ENCODE measurements at places on chromosomes 2 and 18. TPM values are rescaled to one million over a fixed set of nuclear protein-coding genes. Genes with fewer than 3 reads are reported as not detected.

The AQP12B gene
- not detected for polyA plus RNA-seq

The LRP2 gene
- not detected for polyA plus RNA-seq

The BZW1 gene
- 111 TPM for polyA plus RNA-seq

The TTN gene
- polyA plus RNA-seq: 653 TPM

The IL36RN gene
- not detected for polyA plus RNA-seq

The REG3G gene
- polyA plus RNA-seq: 0.11 TPM

The EFR3B gene
- polyA plus RNA-seq: 1.7 TPM

The GATA6 gene
- 52.6 TPM for polyA plus RNA-seq

The ADAM23 gene
- 18.6 TPM for polyA plus RNA-seq

The ATP5MC3 gene
- polyA plus RNA-seq: 1,066 TPM

The TNS1 gene
- polyA plus RNA-seq: 243 TPM

GRCh38 chr2:71157124-71157793 is 26.8 kb downstream of the MPHOSPH10 start:
- no peaks in the 10 kb centered on the region for H3K36me3 ChIP-seq
- H3K4me1 ChIP-seq: no peaks in the 10 kb centered on the region

GRCh38 chr18:5817816-5818215 is 77.5 kb downstream of the TMEM200C start:
- no peak for DNase-seq
- H3K4me3 ChIP-seq: no peak overlapping the region
- H3K36me3 ChIP-seq: no peaks in the 10 kb centered on the region
- H3K27ac ChIP-seq: no peak overlapping the region

DNA sequence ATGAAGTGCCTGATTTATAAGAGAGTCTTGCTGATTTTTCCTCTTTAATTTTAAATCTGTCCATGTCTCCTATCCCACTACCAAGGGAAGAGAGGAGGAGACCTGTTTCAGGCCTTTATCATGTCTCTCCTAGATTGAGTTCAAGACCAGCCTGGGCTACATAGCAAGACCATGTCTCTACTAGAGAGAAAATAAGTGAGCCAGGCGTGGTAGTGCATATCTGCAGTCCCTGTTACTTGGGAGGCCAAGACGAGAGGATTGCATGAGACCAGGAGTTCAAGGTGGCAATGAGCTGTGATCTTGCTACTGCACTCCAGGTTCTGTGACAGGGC is 20.0 kb downstream of the EML4 start:
- no peak overlapping the region for H3K4me3 ChIP-seq
- no peaks in the 10 kb centered on the region for H3K36me3 ChIP-seq
- H3K27me3 ChIP-seq: no peaks in the 10 kb centered on the region
- H3K4me1 ChIP-seq: peaks cover 5% of the 10 kb centered on the region
- no peak for DNase-seq
- no peak overlapping the region for H3K27ac ChIP-seq

DNA sequence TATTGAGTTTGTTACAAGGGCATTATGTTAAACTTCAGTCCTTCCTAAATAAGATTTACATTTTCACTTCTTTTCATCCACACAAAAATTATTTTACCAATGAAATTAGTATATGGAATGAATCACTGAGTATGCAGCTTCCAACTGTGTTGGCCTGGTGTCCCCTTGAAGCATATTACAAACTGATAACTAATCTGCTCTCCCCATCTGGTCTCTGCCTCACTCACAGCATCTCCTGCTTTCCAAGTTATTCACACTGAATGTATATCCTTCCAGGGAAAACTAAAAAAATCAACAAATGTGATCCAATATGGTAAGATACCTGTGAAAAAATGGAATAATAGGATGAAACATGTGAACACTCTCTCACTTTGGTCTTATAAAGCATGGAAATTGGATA is 90.0 kb upstream of the NYAP2 start:
- H3K27ac ChIP-seq: no peak overlapping the region
- H3K27me3 ChIP-seq: no peaks in the 10 kb centered on the region
- no peak overlapping the region for H3K4me3 ChIP-seq

- DNase-seq: no peak
- H3K27ac ChIP-seq: no peak overlapping the region
- H3K4me1 ChIP-seq: peaks cover 35% of the 10 kb centered on the region
- H3K4me3 ChIP-seq: no peak overlapping the region
- no peaks in the 10 kb centered on the region for H3K36me3 ChIP-seq
Measured at GRCh38 chr18:44798433-44799048, 117.9 kb downstream of the SETBP1 start.

- no peak for DNase-seq
- H3K4me1 ChIP-seq: peaks cover 33% of the 10 kb centered on the region
- no peak overlapping the region for H3K27ac ChIP-seq
- no peaks in the 10 kb centered on the region for H3K27me3 ChIP-seq
Measured at GRCh38 chr2:216696751-216697560, 1.6 kb upstream of the IGFBP5 start.

GRCh38 chr18:62183578-62184195 is 3.2 kb downstream of the PIGN start:
- no peak overlapping the region for H3K27ac ChIP-seq
- no peaks in the 10 kb centered on the region for H3K27me3 ChIP-seq
- no peaks in the 10 kb centered on the region for H3K36me3 ChIP-seq
- H3K4me1 ChIP-seq: peaks cover 24% of the 10 kb centered on the region

GRCh38 chr2:127957240-127957639 is 70.6 kb downstream of the SAP130 start:
- peaks cover 7% of the 10 kb centered on the region for H3K36me3 ChIP-seq
- no peak for DNase-seq
- H3K27ac ChIP-seq: no peak overlapping the region
- peaks cover 18% of the 10 kb centered on the region for H3K4me1 ChIP-seq
- H3K4me3 ChIP-seq: no peak overlapping the region

DNA sequence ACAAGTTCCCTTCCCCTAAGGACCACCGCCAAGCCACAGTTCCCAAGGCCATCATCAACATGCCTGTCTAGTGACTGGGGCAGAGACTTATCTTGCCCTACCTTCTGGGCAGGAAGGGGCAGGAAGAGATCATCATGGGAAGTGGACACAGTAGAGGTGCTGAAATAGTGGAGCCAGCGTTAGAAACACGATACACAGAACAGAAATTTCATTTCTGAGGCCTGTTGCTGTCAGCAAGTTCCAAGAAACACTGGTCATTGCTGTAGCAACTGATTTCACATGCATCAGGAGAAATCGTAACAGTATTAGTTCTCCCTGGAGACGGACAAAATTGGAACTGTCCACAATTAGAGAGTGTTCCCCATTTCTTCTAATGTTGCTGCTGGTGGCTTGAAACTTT is 83.0 kb downstream of the COLEC12 start:
- H3K4me1 ChIP-seq: no peaks in the 10 kb centered on the region
- H3K4me3 ChIP-seq: no peak overlapping the region
- DNase-seq: no peak
- no peak overlapping the region for H3K27ac ChIP-seq
- no peaks in the 10 kb centered on the region for H3K36me3 ChIP-seq

GRCh38 chr18:75810516-75810915 is 383.0 kb upstream of the SMIM21 start:
- no peaks in the 10 kb centered on the region for H3K4me1 ChIP-seq
- DNase-seq: no peak
- H3K4me3 ChIP-seq: no peak overlapping the region
- no peaks in the 10 kb centered on the region for H3K27me3 ChIP-seq
- no peaks in the 10 kb centered on the region for H3K36me3 ChIP-seq

GRCh38 chr2:8680822-8681760 is 765 bp upstream of the ID2 start:
- peak; percentile 53 for DNase-seq
- peaks cover 41% of the 10 kb centered on the region for H3K4me1 ChIP-seq
- H3K4me3 ChIP-seq: peak overlapping the region; percentile 69

DNA sequence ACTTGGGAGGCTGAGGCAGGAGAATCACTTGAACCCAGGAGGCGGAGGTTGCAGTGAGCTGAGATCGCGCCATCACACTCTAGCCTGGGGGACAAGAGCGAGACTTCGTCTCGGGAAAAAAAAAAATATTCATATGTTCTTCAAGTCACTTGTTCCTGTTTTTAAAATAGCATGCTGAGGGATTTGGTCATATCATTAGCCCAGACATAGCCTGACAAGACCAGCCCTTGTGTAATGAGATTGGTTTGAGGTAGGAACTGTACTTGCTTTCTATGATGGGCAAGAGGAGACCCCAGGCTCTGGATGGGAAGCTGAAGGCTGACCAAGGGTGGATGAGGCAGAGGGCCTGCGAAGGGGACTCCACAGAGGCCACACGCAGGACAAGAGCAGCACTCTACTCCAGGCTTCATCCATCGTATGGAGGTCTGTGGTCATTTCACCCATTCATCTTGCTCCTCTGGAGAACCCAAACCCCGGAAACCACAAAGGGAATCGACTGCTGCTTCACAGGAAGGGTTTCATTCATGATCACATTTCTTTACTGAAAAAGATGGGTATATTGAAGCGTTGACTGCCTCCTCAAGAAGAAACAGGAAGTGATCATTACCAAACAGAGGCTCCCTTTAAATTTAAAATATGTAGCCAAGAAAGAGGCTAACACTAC is 87.1 kb upstream of the ZNF397 start:
- H3K27ac ChIP-seq: no peak overlapping the region

GRCh38 chr18:35953688-35954087 is 18.8 kb upstream of the RMP24 start:
- DNase-seq: no peak
- no peak overlapping the region for H3K27ac ChIP-seq
- H3K4me3 ChIP-seq: no peak overlapping the region
- no peaks in the 10 kb centered on the region for H3K27me3 ChIP-seq

DNA sequence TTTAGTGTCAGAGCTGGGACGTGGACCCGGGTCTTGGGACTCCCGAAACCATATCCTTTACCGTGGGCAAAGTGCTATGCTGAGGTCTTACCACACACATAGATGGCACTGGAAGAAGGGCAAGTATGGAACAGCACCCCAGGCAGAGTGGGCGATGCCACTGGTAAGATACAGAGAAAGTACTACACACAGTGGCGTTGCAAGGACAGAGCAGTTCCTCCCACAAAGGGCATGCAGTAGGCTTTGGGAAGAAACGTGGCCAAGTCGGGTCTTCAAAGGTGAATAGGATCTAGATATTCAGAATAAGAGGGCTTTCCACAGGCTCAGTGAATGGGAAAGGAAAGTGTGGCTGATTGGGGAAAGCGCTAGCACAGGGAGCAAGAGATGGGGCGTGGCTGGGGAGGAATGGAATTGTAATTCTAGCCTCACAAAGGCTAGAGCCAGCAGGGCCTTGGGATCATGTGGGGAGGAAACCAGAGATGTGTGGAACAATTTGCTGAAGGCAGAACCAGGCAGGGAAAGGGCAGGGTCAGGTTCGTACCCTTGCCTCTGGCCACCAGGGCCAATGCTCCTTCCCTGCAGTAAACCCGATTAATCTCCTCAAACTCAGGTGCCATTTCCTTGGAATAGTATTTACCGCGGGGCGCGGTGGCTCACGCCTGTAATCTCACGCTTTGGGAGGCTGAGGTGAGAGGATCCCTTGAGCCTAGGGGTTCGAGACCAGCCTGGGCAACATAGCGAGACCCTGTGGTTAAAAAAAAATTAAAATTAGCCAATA is 36.0 kb downstream of the PCBP1 start:
- peak; percentile 67 for DNase-seq
- H3K36me3 ChIP-seq: no peaks in the 10 kb centered on the region
- H3K4me3 ChIP-seq: peak overlapping the region; percentile 55
- peaks cover 7% of the 10 kb centered on the region for H3K4me1 ChIP-seq
- no peaks in the 10 kb centered on the region for H3K27me3 ChIP-seq

GRCh38 chr18:56709463-56709862 is 58.3 kb downstream of the WDR7 start:
- no peak overlapping the region for H3K27ac ChIP-seq
- DNase-seq: no peak
- H3K4me3 ChIP-seq: no peak overlapping the region
- H3K27me3 ChIP-seq: no peaks in the 10 kb centered on the region
- no peaks in the 10 kb centered on the region for H3K36me3 ChIP-seq
- H3K4me1 ChIP-seq: no peaks in the 10 kb centered on the region

DNA sequence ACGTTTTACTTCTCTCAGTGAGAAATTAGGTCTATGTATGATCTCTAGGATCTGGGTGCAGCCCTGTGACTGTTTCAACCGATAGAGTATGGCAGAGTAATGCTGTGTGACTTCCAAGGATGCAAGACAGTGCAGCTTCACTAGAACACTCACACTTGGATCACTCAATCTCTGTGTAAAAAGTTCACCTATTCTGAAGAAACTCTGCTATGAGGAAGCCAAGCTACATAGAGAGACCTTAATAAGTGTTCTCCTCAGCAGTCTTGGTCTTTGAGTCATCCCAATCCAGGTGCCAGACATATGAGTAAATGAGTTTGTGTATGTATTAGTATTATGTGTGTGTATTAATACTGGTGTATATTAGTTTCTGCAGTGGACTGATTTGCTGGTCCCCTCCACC is 335.0 kb downstream of the NR4A2 start:
- no peak overlapping the region for H3K27ac ChIP-seq
- H3K4me3 ChIP-seq: no peak overlapping the region
- no peak for DNase-seq
- H3K4me1 ChIP-seq: no peaks in the 10 kb centered on the region

GRCh38 chr18:55420665-55421307 is 167.2 kb downstream of the TCF4 start:
- peak overlapping the region; percentile 43 for H3K4me3 ChIP-seq
- no peaks in the 10 kb centered on the region for H3K36me3 ChIP-seq
- peak overlapping the region; percentile 83 for H3K27ac ChIP-seq
- H3K27me3 ChIP-seq: no peaks in the 10 kb centered on the region
- DNase-seq: no peak

DNA sequence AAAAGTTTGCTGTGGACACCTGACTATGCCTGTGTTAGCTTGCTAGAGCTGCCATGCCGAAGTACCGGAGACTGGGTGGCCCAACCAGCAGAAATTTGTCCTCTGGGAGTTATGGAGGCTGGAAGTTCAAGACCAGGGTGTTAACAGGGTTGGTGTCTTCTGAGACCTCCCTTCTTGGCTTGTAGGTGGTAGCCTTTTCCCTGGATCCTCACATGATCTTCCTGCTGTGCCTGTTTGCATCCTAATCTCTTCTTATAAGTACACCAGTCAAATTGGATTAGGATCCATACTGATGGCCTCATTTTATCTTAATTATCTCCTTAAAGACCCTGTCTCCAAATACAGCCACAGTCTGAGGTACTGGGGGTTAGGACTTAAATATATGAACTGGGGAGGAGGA is 845 bp downstream of the TMEM177 start:
- H3K27me3 ChIP-seq: no peaks in the 10 kb centered on the region
- DNase-seq: no peak
- peaks cover 7% of the 10 kb centered on the region for H3K36me3 ChIP-seq
- no peak overlapping the region for H3K27ac ChIP-seq

GRCh38 chr18:8337211-8337610 is 272.0 kb upstream of the RAB12 start:
- H3K27me3 ChIP-seq: no peaks in the 10 kb centered on the region
- no peaks in the 10 kb centered on the region for H3K36me3 ChIP-seq
- no peaks in the 10 kb centered on the region for H3K4me1 ChIP-seq
- H3K27ac ChIP-seq: no peak overlapping the region
- H3K4me3 ChIP-seq: no peak overlapping the region
- DNase-seq: no peak

- H3K36me3 ChIP-seq: no peaks in the 10 kb centered on the region
- no peak for DNase-seq
- no peaks in the 10 kb centered on the region for H3K27me3 ChIP-seq
- peaks cover 39% of the 10 kb centered on the region for H3K4me1 ChIP-seq
- H3K4me3 ChIP-seq: no peak overlapping the region
Measured at GRCh38 chr2:134152045-134153010, 101.5 kb upstream of the MGAT5 start.

- no peak overlapping the region for H3K27ac ChIP-seq
- no peaks in the 10 kb centered on the region for H3K27me3 ChIP-seq
- no peak for DNase-seq
- no peaks in the 10 kb centered on the region for H3K4me1 ChIP-seq
Measured at GRCh38 chr18:42413870-42414269, 458.8 kb downstream of the PIK3C3 start.

All from heart left ventricle (tissue), 16 donors.